Sigmoid colon (tissue), 7 donors: ENCODE measurements at places on chromosomes 7 and 10. TPM values are rescaled to one million over a fixed set of nuclear protein-coding genes. Genes with fewer than 3 reads are reported as not detected.

DNA sequence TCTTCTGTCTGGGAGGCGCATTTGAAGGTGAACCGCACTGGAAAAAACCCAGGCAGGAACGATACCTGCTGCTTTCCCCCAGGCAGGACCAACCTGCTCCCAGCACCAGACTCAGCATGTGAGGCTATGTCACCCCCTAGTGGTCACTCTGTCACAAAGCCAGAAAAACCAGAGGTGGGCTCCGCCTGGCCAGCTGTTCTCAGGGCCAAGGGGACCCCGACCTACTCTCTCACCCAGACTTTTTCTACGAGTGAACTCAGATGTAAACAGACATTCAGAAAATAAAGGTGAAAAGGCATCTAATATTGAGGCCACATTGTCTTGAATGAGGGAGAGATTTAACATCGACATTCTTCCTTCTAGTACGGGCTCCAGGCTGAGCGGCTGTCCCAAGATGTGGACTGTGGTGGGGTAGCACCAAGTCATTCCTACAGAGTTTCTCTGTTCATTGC, 117.3 kb downstream of the PRKAG2 start:
- DNase-seq: peak; percentile 83

Gene TMEM243
- 31.4 TPM for total RNA-seq

GRCh38 chr7:30162622-30163124, 27.9 kb downstream of the MTURN start:
- DNase-seq: no peak

GRCh38 chr7:133650487-133651300, 397.8 kb downstream of the EXOC4 start:
- no peak for DNase-seq

Gene NODAL
- total RNA-seq: not detected
